ENCODE measurements at places on chromosomes 5 and 9. TPM values are rescaled to one million over a fixed set of nuclear protein-coding genes. Genes with fewer than 3 reads are reported as not detected.

Gene GFI1B
- polyA plus RNA-seq: 1.3 TPM

Gene PCDHGB7
- 15.9 TPM for polyA plus RNA-seq

Gene ATG10
- 15.7 TPM for polyA plus RNA-seq

Gene SGCD
- polyA plus RNA-seq: 12.2 TPM

Gene CAMK2A
- polyA plus RNA-seq: 5.6 TPM

Gene SHOC1
- polyA plus RNA-seq: 0.61 TPM

Gene QRFP
- polyA plus RNA-seq: 0.51 TPM

Gene NPR2
- 58.6 TPM for polyA plus RNA-seq

Gene LPCAT1
- polyA plus RNA-seq: 116 TPM

Gene DNAI1
- polyA plus RNA-seq: 1.8 TPM

Gene PTGES
- 5.2 TPM for polyA plus RNA-seq

Gene KLHL3
- polyA plus RNA-seq: 33.7 TPM

Gene IGFBPL1
- polyA plus RNA-seq: 2.0 TPM

Gene PCDHGA11
- polyA plus RNA-seq: 4.1 TPM

Gene PCDHGC5
- polyA plus RNA-seq: 1.1 TPM

Gene FSTL4
- polyA plus RNA-seq: 0.21 TPM

Gene IFNB1
- polyA plus RNA-seq: not detected

Gene OR1J2
- not detected for polyA plus RNA-seq

Gene LEAP2
- 3.2 TPM for polyA plus RNA-seq

Gene KCNV2
- polyA plus RNA-seq: 0.26 TPM

Gene BAAT
- 0.64 TPM for polyA plus RNA-seq

Gene SLC25A2
- 0.14 TPM for polyA plus RNA-seq

Gene SHISAL2B
- 8.1 TPM for polyA plus RNA-seq

Gene PSAT1
- 28.3 TPM for polyA plus RNA-seq

Gene COL5A1
- 196 TPM for polyA plus RNA-seq

Gene FGF18
- polyA plus RNA-seq: 7.2 TPM

Gene SOHLH1
- polyA plus RNA-seq: not detected

Gene SMIM27
- polyA plus RNA-seq: 11.1 TPM

Gene REXO4
- 27.2 TPM for polyA plus RNA-seq

Gene GALT
- 58.4 TPM for polyA plus RNA-seq

Gene SCGB3A2
- polyA plus RNA-seq: 1,611 TPM

Gene FGF1
- 0.86 TPM for polyA plus RNA-seq

Gene ADRA1B
- 0.51 TPM for polyA plus RNA-seq

Gene ZNF879
- polyA plus RNA-seq: 6.8 TPM

Gene GABRA6
- not detected for polyA plus RNA-seq

Gene MSX2
- 0.70 TPM for polyA plus RNA-seq

Gene PTGDS
- polyA plus RNA-seq: 40.4 TPM

Gene HDAC3
- polyA plus RNA-seq: 104 TPM

Gene PCDHA1
- 0.09 TPM for polyA plus RNA-seq

Gene CATSPER3
- 1.1 TPM for polyA plus RNA-seq

Gene PDE4D
- polyA plus RNA-seq: 25.2 TPM

Gene SPATA9
- 1.6 TPM for polyA plus RNA-seq

Gene FAM200C
- 19.2 TPM for polyA plus RNA-seq

Gene FLT4
- polyA plus RNA-seq: 37.2 TPM

Gene MSANTD3
- 22.4 TPM for polyA plus RNA-seq

Gene ANKRD18B
- 0.14 TPM for polyA plus RNA-seq

Gene CDK9
- 58.9 TPM for polyA plus RNA-seq

Gene FRRS1L
- 3.1 TPM for polyA plus RNA-seq

Gene TAL2
- 1.0 TPM for polyA plus RNA-seq

Gene SLC34A3
- 1.3 TPM for polyA plus RNA-seq

Gene IL13
- polyA plus RNA-seq: 0.16 TPM

Gene ACOT12
- 0.30 TPM for polyA plus RNA-seq

Gene GLT6D1
- not detected for polyA plus RNA-seq

Gene SLCO6A1
- polyA plus RNA-seq: not detected

Gene HMCN2
- 0.31 TPM for polyA plus RNA-seq

Gene CDX1
- 0.32 TPM for polyA plus RNA-seq

Gene PDCD1LG2
- 0.24 TPM for polyA plus RNA-seq

Gene SPINK7
- polyA plus RNA-seq: 0.54 TPM
